ENCODE measurements at places on chromosomes 7 and 10.

DNA sequence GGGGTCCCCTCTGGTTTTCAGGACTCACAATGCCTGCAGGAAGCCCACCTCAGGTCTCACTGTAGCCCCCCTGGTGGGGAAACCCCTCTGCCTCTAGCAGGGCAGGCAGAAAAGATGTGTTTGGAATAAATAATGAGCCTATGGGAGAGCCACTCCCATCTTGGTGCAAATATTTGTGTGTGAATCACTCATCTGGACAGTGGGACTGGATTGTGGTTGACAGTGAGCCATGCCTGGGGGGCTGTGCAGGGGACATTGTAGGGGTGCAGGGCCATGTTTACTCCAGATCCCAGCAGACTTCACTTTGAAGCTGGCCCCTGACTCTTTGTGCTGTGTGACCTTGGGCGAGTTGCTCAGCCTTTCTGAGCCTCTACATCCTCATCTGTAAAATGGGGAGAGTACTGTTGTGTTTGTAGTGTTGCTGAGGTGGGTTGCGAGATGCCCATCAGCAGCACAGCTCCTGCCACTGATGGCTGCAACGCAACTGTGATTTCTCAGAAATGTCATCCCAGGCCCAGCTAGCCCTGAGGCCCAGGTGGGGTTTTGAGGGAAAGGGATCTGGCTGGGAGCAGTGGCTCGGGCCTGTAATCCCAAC is 20.7 kb downstream of the GTF2IRD1 start:
- DNase-seq, result no peak

DNA sequence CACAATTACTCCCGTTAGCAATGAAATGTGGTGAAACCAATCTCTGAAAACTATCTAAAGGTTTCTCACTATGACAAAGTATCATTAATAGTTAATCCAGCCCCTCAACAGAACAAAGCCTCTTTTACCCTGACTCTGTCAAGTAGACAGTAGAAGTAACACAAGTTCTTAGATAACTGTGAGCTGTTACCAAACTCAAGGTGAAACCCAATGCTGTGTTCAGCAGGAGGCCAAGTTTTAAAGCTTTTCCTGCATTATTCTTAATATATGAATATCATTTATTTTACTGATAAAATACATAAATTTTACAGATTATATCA is 109.1 kb downstream of the SRPK2 start:
- no peak for DNase-seq

GRCh38 chr7:2980401-2981102 is 63.1 kb downstream of the CARD11 start:
- no peak for DNase-seq

DNA sequence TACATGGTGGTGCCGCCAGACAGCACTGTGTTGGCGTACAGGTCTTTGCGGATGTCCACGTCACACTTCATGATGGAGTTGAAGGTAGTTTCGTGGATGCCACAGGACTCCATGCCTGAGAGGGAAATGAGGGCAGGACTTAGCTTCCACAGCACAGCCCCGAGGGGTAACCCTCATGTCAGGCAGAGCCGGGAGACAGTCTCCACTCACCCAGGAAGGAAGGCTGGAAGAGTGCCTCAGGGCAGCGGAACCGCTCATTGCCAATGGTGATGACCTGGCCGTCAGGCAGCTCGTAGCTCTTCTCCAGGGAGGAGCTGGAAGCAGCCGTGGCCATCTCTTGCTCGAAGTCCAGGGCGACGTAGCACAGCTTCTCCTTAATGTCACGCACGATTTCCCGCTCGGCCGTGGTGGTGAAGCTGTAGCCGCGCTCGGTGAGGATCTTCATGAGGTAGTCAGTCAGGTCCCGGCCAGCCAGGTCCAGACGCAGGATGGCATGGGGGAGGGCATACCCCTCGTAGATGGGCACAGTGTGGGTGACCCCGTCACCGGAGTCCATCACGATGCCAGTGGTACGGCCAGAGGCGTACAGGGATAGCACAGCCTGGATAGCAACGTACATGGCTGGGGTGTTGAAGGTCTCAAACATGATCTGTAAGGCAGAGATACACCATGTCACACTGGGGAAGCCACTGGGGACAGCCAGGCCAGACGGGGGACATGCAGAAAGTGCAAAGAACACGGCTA is 104.6 kb upstream of the TNRC18 start:
- no peak for DNase-seq

- no peak for DNase-seq
Measured at GRCh38 chr7:81780914-81781693, 11.3 kb upstream of the HGF start.

GRCh38 chr7:129502708-129503685 is 666 bp downstream of the SMKR1 start:
- DNase-seq, result no peak

DNA sequence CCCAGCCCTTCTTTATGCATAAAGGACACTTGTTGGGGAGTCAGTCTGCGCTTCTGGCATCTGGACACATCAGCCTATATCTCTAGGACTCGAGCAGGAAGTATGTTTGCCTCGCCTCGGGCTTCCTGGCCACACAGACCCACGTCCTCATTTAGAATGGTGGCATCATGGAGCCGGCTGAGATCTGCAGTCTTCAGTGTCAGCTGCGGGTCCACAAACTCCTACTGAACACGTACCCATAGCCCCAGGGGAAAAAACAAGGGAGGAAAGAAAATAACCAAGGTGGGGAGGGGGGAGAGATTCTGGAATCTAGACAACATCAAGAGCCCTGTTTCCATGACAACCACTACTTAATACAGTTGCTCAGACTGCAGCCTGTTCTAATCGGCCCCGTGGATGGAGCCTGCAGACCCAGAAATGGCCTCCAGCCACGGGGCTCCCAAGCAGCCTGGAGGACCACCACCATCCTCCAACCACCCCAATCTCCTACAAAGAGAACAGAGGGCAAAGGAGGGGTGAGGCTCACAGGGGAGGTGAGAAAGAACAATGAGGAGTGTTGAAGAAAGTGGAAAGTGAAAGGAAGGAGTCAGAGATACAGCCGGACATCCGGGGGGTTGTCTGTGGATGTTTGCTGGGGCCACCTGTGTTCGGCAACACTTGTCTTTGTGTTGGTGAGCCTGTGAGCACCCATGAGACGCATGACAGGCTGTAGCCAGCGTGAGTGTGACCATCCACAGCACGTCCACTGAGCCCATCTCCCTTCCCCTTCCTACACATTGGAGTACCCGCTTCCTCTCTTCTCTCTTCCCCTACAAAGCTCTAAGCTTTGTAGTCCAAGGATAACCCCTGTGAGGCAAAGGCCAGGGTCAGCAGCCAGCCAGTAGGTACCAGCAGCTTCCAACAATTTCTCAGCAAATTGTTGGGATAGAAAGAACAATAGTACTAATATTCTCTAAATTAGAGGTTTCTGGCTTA is 141.0 kb downstream of the PLXNA4 start:
- no peak for DNase-seq

DNA sequence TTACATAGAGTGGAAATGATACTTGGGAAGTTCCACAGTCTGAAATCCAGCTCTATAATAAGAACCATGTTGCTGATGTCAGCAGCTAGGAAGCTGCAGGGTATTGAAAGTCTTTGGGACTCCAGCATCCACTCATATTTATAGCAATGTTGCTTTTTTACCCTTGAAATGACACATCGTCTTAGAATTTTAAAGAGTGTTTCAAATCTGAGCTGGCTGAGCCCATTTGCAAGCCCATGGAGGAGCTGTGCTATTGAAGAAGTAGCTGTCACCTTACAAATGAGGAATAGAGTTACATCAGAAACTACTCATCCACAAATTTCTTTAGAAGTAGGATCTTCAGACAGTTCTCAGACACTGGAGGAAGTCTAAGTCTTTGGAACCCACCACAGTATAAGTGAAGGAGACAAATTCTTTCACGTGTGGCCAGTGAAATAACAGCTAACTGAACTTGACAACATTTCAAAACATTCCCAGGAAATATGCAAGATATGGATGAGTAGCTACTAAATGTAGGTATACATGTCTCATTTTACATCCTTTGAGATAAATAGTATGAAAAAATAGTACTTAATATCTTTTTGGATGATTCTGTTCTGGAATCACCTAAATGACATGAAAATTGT is 203.6 kb downstream of the ZNF365 start:
- peak; percentile 86 for DNase-seq

- no peak for DNase-seq
Measured at GRCh38 chr7:10940704-10941355, 32.8 kb upstream of the PHF14 start.

DNA sequence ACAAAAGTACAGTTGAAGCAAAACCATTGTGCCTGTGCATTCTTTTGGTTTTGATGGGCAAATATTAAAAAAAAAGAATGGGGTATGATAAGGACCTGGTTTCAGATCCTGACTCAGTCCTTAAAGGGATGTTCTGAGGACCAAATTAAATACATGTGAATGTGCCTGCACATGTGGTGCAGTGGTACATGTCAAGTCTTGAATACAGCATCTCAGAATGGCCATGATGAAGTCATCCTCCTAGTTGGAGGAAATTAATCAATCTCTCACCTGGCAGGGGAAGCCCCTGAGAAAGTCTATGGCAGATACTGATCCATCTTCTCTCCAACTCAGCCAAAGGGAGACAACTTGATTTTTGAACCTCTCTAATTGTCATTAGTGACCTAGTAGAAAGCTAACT is 207.0 kb downstream of the SUGCT start:
- DNase-seq, result no peak

DNA sequence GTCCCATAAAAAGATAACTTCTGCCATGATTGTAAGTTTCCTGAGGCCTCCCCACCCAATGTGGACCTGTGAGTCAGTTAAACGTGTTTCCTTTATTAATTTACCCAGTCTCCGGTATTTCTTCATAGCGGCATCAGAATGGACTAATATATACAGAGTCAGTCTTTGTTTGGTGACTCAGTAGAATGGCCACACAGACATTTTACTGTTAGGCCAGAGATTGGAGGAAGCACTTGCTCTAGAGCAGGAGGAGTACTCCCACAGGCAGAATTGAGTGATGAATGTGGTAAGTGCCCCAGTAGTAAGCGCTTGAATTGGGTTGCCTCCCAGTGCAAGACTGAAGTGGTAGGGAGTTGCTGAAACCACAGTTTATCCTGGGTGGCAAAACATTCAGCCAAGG is 149.5 kb upstream of the SMIM30 start:
- DNase-seq, result no peak

- peak; percentile 23 for DNase-seq
Measured at GRCh38 chr10:27252267-27253000, 11.8 kb upstream of the ACBD5 start.

- DNase-seq, result no peak
Measured at GRCh38 chr7:96235281-96235680, 86.6 kb downstream of the SLC25A13 start.

GRCh38 chr7:76048668-76048988 is 722 bp downstream of the MDH2 start:
- peak; percentile 13 for DNase-seq

GRCh38 chr7:38411404-38411803 is 138.0 kb upstream of the TARP start:
- DNase-seq, result no peak

DNA sequence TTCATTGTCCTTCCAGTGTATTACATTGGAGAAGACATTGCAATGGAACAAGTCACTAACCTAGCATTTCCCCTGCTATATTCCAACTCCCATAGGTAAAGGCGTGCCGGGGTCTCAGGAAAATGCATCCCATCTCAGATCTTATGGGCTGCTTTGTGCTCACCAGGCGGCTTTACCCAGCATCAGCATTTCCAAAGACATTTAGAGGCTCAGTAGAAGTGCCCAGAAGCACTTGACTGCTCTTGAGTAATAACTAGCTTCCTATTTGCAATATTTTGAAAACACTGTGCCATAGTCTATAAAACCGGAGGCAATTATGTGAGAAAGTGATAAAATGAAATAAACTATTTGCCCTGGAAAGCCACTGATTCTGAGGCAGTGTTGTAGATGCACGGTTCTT is 415.0 kb upstream of the NPVF start:
- no peak for DNase-seq

GRCh38 chr10:132532749-132533560 is 4.6 kb upstream of the INPP5A start:
- peak; percentile 44 for DNase-seq

GRCh38 chr7:2044883-2045471 is 187.8 kb downstream of the MAD1L1 start:
- no peak for DNase-seq

GRCh38 chr10:114720685-114721278 is 62.7 kb upstream of the ABLIM1 start:
- DNase-seq, result no peak

DNA sequence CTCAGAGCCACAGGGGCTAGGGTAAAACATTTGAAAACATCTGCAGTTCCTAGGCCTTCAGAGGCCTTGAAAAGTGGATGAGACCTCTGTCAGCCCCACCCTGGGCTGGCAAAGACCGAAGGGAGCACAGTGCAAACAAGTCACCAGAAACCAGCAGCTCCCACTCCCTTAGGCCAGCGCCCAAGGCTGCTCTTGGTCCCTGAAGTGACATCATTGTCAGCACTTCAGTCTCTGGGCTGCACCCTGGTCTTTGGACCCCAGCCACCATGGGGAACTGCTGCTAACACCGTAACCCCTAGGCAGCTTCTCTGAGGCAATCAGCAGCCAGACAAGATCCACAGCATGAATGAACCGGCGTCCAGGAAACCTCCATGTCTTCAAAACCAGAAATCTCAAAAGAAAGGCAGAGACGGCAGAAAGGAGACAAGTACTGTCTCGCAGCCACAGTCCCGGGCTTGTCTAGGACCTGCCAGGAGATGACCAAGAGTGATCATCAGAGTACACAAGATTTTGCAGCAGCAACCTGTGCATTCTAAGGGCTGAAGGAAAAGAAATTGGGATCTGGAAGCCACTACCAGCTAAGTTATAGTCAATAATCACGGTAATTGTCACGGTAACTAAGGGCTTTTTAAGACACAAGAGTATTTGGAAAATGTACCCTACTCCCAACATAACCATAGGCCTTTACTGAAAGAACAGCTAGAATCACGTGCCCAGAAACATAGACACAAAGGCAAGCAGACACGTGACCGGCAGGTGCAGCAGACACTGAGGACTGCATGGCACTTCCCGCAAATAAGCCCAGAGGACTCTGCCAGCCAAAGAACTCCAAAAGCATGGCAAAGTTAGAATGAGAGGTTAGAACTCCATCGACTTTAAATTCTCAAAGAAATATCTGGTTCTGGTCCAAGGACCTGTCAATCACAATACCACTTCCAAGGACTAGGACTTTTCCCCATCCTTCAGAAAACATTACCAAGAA is 23.3 kb downstream of the CPXM2 start:
- DNase-seq, result no peak

DNA sequence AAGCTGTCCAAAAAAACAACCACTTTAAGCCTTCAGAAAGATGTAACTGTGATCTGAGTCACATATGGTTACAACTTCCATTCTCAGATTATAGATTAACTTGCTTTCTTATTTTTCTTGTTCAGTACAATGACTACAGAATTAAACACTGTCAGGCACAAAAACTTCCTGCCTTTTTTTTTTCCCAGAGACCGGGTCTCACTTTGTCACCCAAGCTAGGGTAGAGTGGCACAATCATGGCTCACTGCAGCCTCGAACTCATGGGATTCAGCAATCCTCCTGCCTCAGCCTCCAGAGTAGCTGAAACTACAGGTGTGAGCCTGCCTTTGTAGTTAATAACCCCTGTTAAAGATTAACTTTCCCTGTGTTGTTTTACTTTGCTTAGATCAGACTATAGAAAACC is 163.2 kb downstream of the AVL9 start:
- DNase-seq, result no peak

- DNase-seq, result no peak
Measured at GRCh38 chr10:115867305-115867704, 405.7 kb downstream of the GFRA1 start.
